ENCODE measurements at places on chromosomes 1 and 21.

DNA sequence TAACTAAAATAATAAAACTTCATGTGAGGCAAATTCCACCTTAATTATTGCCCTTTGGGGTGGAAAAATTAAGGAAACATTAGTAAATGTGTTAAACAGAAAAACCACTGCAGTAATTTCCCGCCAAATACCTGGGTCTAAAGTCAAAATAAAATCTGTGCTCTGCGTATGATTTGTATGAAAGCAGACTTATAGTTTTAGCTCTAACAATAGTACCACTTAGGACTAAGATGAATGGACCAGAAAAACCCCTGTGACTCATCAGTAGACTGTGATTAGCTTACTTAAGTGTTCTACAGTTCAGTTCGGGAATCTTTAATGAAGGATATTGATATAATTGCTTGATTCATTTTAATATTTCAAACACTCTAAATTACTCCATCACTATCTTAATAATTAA is 23.3 kb upstream of the C1orf105 start:
- no peak for DNase-seq

- DNase-seq = no peak
Observed at GRCh38 chr21:41597811-41598231, 89.9 kb upstream of the TMPRSS2 start.

GRCh38 chr1:116408193-116408592 is 35.1 kb downstream of the ATP1A1 start:
- no peak for DNase-seq

- DNase-seq = no peak
Observed at GRCh38 chr1:52238474-52238873, 96.6 kb downstream of the ZFYVE9 start.

DNA sequence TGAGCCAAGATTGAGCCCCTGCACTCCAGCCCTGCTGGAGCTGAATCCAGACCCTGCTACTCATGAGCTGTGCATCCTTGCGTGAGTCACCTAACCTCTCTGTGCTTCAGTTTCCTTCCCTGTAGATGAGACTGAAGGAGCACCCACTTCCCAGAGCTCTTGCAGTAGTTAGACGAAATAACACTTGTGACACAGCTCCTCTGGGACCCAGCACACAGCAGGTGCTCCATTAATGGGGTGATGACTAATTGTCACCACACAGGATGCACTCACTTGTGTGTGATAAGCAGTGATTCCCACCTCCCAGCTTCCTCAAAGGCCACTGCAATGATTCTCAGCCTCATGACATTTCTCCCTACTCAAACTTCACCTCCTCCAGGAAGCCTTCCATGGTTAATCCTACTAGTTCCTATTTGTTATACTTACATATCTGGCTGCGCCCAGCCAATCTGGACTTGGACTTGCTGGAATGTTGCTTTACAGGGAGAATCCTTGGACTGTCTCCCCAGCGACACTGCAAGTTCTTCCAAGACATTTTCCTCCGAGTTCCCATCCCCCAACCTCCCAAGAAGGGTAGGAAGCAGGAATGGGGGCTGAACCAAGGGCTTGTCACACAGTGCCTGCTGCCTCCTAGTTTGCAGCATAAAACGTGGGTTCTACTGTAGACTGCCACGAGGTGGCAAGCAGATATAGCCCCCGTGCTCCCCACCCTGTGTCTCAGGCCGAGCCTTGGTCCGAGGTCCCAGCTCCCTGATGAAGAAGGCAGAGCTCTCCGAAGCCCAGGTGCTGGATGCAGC is 17.2 kb downstream of the DRAXIN start:
- no peak for DNase-seq

GRCh38 chr1:160103658-160104408 is 5.4 kb upstream of the IGSF8 start:
- DNase-seq = no peak

GRCh38 chr21:44462834-44463200 is 7.5 kb downstream of the LRRC3 start:
- no peak for DNase-seq

DNA sequence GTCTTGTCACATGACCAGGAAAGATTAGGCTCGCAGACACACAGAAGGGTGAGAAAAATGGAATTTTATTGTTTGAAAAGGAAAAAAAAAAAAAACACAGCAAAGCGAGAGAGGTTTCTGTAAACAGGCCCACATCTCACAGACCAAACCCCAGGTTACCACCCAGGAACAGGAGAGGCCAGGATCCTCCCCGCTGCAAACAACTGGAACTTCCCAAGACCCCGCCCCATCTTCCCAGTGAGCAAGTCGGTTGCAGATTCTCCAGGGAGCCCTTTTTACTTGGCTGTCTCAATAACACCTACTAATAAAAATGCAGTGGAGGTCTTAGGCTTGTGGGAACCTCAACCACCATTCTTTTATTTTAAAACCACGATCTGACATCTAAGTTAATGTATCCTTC is 84.7 kb upstream of the ETS2 start:
- DNase-seq = no peak

DNA sequence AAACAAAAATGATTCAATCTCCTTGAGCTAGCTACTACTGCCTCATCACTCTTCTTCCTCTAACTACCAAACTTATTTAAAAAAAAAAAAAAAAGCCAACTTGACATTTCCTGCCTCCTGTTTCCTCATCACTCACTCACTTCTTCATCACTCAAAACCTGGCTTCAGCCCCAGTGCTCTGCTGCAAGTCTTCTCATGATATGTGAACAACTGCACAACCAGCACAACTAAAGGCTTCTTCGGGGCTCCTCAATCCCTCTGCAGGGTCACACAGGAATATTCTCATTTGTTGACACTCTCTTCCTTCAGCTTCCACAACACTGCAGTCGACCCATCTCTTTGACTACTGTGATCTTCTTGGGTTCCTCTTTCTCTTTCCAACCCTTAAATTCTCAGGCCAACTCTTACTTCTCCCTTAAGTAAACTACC is 7.6 kb downstream of the MTF1 start:
- no peak for DNase-seq

DNA sequence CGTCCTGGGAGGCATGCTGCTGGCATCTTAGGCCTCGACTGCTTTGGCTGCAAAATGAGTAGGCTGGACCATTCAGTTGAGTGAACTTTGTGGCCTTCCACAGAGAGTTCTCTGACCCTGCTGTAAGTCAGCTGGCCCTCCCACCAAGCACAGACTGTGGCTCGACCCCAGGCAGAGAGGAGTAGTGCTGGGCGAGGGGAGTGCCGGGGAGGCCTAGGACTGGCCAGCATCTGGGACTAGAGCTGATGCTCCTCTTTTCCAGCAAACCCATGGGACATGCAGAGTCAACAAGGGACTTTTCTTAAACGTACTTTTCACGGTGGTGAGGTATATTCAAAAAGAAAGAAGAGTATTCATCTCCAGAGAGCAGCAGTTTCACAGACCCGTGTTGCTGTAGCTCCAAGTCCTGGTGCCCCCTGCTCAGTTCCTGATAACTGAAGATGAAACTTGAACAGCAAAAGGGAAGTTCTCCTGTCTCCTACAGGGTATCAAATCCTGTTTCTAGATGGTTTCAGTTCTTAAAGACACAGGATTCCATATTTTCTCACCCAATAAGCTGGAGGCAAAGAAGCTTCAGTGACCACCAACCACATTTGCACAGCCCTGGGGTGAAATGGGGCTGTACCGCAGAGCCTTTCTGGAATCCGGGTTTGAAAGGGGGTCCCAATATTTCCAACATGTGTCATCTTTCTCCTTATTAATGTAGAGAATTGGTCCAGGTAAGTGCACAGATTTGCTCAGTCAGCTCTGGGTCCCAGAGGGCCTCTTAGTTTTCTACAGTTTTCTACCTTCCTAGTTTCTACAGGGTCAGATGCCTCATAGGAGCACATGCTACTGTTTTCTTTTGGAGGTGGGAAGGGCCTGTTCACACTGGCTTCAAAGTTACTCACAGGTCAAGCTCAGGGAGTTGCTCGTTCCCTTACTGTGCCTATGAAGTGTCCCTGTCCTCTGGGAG is 20.9 kb downstream of the BATF3 start:
- DNase-seq = no peak

DNA sequence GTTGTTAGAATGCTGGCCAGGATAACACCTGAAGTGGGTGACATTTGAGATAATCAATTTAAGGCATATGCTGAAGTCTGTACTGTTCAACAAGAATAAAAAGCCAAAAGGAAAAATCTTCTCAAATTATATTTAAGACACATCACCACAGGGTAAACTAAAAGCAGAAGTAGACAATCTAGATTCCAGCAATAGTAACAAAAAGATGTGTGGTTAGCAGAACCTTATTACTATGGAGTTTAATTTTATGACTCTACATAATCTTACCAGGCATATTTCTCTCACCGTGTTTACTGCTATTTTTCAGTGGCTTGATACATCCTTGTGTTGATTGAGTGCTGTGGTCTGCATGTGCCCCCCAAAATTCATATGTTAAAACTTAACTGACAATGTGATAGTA is 300.4 kb upstream of the ZP4 start:
- DNase-seq = no peak

DNA sequence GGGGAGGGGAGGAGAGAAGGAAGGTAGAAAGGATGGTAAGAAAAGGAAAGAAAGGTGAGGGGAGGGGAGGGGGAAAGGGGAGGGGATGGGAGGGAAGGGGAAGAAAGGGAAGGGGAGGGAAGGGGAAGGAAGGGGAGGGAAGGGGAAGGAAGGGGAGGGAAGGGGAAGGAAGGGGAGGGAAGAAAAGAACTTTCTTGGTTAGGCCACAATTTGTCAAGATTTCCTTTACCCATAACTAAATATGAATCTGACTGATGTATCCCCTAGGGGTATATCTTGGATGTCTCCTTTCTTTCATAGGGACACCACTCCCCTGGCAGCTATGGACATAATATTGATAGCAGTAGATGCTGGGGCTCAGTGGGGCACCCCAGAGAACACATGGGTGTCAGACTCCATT is 54.4 kb upstream of the PRELP start:
- no peak for DNase-seq

DNA sequence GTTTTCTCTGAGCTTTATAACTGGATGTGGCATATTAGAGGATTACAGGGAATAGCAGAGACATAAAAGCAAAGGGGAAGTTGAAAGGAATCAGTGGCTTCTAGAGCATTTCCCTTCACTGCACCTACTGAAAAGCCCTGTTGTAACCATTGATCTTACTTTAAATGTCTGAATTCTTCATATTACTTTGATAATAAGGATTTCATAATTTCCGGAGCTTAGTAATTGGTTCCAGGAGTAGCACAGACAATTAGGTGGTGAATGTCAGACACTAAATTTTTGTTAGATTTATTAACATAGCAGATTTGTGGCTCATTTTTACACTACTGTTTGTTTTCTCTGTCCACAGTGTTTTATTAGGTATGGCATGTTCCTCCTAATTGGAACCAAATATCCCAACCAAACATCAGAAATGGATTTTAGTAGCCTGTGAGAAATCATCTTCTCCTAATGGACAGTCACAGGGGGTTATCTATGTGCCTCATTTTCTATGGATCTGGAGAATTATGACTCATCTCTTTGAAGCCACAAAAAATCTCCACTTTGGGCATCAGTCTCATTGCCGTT is 100.5 kb downstream of the GIPC2 start:
- no peak for DNase-seq

- DNase-seq = no peak
Observed at GRCh38 chr1:74584185-74584584, 71.8 kb upstream of the LRRC53 start.

GRCh38 chr21:33661146-33661545 is 18.8 kb downstream of the ITSN1 start:
- DNase-seq = no peak

DNA sequence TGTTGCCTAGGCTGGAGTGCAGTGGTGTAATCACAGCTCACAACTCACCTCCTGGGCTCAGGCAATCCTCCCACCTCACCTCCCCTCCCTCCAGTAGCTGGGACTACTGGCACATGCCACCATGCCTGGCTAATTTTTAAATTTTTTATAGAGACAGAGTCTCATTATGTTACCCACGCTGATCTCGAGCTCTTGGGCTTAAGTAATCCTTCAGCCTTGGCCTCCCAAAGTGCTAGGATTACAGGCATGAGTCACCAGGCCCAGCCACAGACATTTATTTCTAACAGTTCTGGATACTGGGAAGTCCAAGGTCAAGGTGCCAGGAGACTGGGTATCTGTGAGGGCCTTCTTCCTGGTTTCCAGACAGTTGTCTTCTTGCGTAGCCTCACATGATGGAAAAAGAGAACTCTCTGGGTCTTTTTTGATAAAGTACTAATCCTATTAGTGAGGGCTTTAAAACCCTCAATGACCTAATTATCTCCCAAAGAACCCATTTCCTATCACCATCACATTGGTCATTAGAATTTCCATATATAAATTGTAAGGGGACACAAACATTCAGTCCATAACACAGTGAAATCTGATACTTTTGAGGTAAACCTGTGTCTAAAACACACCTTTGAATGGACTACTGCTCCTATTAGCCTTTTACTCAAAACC is 67.9 kb downstream of the PHACTR4 start:
- DNase-seq = no peak

- DNase-seq = no peak
Observed at GRCh38 chr1:211633524-211633846, 41.9 kb downstream of the NEK2 start.

DNA sequence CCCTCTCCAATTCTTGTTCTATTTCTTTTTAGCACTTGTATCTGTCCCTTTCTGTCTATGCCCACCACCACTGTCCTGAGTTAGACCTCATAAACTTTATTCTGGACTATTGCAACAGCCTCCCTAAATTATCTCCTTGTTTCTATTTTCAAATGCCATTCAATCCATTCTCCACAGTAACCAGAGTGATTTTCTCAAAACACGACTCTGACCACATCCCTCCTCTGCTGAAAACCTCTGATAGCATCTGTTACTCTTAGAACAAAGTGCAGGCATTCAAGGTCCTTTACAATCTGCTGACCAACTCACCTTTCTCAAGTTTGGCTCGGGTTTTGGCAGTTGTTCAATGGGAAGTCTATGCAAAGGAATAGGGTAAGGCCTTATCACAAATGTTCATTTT is 22.8 kb upstream of the GPX7 start:
- DNase-seq = no peak

DNA sequence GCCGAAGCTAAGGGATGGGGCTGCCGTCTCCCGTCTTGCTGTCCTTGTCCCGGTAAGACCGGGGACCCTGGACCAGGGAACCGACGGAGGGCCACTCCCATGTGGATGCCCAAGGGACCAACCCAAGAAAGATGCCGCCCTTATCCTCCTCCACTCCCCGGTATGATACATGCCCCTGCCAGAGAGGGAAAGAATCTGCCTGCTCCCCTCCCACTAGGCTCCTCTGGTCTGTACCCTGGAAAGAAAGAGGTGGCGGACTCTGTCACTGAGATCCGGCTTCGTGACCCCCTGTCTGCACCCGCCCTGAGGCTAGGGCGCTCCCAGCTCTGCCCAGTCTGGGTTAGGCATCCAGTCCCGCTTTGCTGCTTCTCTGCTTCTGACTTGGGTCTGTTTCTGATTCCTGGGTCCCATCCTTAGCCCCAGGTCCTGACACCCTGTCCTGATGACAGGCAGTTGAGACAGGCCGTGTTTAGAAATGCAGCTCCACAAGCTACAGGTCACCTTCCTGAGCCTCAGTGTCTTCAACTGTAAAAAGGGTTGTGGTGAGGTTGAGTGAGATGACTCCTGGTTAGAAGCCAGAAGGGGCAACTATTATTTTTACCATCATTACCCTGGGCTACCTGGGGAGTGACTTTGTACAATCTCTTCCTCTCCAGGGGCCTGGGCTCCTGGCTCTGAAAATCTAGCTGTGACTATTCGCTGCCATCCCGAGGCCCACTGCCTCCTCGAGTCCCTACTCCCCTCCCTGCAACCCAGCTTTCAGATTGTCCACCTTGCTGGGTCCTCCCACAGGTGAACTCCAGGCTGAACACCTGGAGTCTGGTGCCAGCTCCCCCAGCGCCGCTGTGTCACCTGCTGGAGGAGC is 3.7 kb downstream of the MATN1 start:
- DNase-seq = no peak
